ENCODE measurements at places on chromosomes 16 and 17.

- DNase-seq = peak; percentile 38
Observed at GRCh38 chr16:85926370-85926769, 27.4 kb downstream of the IRF8 start.

GRCh38 chr16:49754495-49755312 is 101.2 kb downstream of the ZNF423 start:
- no peak for DNase-seq

DNA sequence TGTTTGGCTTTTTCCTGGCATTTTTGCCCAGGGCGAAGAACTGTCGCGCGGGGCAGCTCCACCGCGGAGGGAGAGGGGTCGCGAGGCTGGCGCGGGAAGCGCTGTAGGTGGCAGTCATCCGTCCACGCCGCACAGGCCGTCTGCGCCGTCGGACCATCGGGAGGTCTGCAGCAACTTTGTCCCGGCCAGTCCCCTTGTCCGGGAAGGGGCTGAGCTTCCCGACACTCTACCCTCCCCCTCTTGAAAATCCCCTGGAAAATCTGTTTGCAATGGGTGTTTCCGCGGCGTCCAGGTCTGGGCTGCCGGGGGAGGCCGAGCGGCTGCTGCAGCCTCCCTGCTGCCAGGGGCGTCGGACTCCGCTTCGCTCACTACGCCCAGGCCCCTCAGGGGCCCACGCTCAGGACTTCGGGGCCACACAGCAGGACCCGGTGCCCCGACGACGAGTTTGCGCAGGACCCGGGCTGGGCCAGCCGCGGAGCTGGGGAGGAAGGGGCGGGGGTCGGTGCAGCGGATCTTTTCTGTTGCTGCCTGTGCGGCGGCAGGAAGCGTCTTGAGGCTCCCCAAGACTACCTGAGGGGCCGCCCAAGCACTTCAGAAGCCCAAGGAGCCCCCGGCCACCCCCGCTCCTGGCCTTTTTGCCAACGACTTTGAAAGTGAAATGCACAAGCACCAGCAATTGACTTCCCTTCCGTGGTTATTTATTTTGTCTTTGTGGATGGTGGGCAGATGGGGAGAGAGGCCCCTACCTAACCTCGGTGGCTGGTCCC is 2.3 kb upstream of the CBX4 start:
- peak; percentile 35 for DNase-seq

DNA sequence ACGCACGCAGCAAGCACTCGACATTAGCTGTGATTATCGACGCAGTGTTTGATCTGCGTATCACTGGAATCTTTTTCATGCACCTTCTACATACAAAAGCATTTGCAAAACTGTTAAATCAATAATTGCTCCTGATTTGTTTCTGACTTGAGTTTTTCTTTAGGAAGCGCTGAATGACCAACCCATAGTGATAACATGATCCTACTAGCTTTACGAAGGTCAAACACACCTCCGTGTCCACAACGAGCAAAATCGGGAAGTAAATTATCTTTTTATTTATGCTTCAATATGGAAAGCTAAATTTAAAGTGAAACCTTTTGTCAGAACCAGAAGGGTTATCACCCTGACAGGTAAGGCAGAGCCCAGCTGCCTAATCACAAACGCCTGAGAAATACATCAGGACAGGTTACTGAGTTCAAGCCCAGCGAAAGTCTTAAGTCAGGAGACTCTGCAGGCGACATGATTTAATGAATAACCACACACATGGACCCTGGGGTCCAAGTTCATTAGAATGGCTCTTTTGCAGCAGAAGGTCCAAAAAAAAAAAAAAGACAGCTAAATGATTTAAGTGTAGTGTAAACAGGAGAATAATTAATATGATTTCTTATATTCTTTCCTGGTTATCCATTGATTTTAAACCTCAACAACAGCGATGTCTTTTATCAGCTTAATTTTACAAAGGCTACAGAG is 104.2 kb downstream of the ADCY9 start:
- no peak for DNase-seq

DNA sequence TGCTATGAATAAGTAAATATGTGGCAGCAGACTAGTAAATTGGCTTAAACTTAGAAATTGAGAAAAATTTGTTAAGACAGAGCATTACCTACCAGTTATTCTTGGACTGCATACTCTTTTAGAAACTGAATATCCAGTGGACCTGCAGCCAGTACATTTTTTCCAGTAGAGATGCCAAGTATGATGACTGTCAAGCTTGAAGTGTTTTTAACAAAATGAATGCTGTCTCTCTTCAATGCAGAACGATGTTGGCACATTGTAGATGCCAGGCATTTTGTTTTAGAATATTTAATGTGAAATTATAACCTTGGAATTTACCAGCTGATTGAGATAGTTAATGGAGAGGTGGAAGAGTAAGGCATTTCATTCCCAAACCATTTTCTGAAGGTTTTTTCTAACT is 52.5 kb downstream of the NFAT5 start:
- DNase-seq = no peak

- no peak for DNase-seq
Observed at GRCh38 chr16:63943566-63943965, 1178.3 kb downstream of the CDH11 start.

- no peak for DNase-seq
Observed at GRCh38 chr17:69326377-69327059, 415 bp downstream of the ABCA5 start.

- DNase-seq = peak; percentile 81
Observed at GRCh38 chr17:78865682-78866390, 25.2 kb upstream of the USP36 start.

- DNase-seq = no peak
Observed at GRCh38 chr16:60279061-60279665, 1545.0 kb upstream of the GOT2 start.

DNA sequence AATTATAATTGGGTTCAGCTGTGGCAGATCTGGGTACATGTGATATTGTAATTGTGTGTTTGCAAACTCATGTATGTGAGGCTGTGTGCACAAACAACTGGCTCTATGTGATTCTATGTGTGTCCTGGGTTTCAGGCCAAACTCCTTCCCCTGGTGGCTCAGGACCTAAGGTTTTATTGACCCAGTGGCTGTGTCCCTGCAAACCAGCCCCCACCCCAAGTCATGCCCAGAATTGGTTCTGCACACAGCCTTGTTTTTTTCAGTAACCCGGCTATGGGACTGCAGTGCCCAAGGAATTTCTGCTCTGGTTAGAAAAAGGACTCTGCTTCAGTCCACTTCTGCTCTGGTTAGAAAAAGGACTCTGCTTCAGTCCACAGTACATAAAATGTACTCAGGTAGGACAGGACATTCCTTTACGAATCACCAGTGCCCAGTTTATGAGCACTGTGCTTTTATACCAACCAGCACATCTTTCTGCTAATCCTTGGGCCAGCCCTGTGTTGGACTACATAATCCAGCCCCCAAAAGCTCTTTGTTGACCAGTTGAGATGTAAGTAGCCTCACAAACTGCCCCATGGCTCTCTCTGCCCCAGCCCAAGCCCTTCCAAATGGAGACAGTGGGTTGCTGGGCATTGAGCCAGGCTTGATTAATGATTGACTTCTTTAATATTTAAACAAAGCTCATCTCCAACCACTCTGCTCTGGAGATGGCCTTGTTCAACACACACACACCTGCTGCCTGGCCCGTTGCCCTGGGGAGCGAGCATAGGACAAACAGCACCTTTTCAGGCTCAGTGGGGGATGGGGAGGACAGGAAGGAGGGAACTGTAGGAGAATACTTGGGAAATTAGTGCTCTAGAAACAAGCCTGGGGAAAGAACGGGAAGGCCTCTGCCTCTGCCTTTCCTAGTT is 2.9 kb upstream of the KCNH6 start:
- peak; percentile 98 for DNase-seq

DNA sequence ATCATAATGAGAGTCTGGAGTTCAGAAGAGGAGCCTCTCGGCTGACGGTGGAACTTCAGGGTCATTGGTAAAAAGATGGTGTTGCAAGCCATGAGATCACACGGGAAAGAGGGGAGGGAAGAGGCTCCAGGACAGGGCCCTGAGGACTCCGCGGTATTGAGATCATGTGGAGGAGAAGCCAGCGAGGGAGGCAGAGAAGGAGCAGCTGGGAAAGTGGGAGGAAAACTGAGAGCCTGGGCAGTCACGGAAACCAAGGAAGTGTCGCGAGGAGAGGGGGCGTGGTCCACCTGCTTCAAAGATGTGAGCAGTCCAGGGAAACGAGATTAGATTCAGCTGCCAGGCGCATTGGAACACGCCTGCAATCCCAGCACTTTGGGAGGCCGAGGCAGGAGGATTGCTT is 27.7 kb upstream of the SBK1 start:
- no peak for DNase-seq

GRCh38 chr17:36823850-36824677 is 113.2 kb upstream of the LHX1 start:
- no peak for DNase-seq

Measured in right lobe of liver (tissue), 6 donors.